ENCODE measurements at places on chromosomes 4 and X.

GRCh38 chr4:8272472-8273428 lies 3.2 kb downstream of the HTRA3 start:
- DNase-seq, result no peak

DNA sequence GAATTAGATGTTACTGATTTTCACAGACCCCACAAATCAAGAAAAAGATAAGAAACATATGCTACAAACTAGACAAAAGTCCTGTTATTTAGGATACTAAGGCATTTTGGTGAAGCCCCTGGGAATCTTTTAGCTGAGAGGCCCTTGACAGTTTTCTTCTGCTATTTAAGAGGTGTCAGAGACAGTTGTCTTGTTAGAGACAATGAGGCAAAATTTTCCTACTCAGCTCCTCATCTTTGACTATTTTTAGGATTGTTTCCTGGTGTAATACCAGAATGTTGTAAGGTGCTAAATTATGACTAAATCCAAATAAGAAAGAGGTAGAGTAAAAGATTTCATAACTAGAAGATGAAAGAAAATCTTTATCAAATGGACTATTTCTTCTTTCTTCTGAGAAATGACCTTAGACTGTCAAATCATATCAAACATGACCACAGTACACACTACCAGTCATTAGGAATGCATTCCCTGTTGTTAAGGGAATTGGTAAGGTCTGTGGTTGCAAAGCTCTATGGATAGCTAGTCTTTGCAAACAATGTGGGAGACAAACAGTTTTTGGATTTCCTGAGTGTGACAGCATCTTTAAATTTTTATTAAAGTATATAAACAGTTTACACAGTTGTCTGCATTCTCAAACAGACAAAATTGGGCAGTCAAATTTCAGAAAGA lies 926.1 kb downstream of the ADGRL3 start:
- no peak for DNase-seq

GRCh38 chrX:17768997-17769396 lies 31.7 kb downstream of the SCML1 start:
- no peak for DNase-seq

- DNase-seq, result no peak
Measured at GRCh38 chr4:32215277-32215676, 1495.1 kb downstream of the PCDH7 start.

DNA sequence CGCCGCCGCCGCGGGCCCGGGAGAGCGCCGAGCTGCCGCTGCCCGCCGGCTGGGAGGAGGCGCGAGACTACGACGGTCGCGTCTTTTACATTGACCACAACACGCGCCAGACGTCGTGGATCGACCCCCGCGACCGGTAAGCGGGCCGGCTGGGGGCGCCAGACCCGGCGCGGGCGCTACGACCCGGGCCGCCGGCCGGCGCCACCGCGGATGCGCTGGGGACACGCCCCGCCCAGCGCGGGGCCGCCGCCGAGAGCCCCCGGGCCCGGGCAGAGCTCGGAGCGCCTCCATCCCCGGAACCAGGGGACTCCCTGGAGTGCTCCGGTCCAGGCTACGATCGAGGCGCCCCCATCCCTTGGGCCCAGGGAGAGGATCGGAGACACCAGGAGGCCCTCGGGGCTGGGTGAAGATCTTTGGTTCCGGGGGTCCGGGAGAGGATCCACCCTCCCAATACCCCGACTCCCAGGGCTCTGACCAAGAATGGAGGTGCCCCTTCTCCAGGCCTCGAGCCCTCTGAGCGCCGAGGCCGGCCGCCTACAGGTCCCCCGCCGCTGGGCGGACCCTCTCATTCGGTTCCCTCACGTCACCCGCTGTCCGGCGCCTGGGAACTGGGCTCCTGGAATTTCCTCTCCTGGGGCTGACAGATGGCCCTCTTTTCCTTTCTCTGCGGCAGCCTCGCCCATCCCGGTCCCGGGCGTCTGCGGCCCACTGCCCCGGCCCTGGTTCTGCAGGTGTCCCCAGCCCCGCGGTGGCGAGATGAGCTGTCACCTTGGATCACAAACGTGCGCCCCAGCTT lies 48.8 kb downstream of the CLDN34 start:
- no peak for DNase-seq

GRCh38 chrX:131783555-131784308 lies 239.4 kb upstream of the STK26 start:
- no peak for DNase-seq

- no peak for DNase-seq
Measured at GRCh38 chr4:1973218-1973617, 35.6 kb downstream of the NELFA start.

GRCh38 chr4:77174426-77174825 lies 17.4 kb downstream of the CCNG2 start:
- no peak for DNase-seq

Measured in activated CD4-positive, alpha-beta T cell treated with anti-CD3 and anti-CD28 coated beads for 1 hour (primary cell).